ENCODE measurements at places on chromosomes 5 and 9.

DNA sequence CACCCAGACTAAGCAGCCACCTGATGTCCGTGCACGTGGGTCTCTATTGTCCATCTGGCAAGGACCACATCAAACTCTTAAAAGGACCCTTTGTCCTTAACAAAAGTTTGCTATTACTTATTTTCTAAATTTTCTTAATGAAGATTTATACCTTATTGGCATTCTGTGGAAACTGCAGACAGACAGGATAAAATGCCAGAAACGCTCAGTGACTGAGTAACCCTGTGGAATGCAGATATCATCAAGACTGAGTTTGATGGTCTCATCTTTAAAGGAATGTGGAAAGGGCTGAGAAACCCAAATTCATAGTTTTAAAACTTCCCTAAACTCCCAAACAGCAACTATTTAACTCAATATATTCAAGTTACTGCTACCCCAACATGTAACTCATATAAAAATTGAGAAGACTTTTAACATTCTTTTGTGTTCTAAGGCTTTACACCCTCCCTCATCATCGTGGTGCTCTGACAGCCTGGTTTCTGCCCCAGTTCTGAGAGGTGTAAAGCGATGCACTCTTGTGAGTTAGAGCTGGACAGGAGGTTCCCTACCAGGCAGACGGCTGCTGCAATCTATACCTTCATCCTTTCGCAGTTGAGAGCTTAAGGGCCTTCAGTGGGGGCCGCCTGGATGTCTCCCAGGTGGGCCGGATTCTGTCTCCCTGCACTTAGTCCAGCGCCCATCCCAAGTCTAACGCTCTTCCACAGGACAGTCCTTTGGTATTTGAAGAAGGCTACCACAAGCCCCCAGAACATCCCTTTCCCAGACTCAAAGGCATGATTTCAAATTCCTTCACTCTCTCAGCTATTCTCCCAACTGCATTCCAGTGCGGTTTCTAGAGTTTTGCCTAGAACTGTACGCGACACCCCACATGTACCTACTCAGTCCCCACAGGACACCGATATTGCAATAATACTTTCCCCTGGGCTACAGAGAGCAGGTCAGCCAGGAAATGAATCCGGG, 68.9 kb downstream of the DAP start:
- no peak for DNase-seq

DNA sequence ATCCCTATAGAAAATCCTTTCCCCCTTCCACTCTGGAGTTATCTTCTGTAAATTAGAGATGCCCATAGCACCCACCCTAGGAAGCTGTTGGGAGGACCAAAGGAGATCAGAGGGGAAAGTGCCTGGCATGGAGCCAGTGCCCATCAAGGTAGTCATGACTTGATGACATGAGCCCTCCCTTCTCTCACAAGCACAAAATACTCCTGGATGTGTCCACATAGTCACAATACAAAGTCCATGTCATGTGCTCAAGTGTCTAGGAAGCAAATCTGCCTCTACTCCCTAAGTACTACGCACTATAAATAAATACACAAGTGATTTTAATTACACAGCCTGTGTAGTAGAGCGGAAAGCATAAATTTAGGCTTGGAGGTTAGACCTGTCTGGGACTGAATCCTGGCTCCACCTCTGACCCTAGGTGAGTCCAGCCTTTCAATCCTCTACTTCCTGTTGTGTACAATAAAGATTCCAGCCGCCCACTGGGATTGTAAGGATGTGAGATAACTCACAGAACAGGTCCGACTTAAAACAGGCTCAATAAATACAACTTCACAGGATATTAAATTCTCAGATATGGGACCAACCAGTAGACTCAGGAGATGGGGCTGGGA, 30.6 kb downstream of the TTC39B start:
- no peak for DNase-seq

DNA sequence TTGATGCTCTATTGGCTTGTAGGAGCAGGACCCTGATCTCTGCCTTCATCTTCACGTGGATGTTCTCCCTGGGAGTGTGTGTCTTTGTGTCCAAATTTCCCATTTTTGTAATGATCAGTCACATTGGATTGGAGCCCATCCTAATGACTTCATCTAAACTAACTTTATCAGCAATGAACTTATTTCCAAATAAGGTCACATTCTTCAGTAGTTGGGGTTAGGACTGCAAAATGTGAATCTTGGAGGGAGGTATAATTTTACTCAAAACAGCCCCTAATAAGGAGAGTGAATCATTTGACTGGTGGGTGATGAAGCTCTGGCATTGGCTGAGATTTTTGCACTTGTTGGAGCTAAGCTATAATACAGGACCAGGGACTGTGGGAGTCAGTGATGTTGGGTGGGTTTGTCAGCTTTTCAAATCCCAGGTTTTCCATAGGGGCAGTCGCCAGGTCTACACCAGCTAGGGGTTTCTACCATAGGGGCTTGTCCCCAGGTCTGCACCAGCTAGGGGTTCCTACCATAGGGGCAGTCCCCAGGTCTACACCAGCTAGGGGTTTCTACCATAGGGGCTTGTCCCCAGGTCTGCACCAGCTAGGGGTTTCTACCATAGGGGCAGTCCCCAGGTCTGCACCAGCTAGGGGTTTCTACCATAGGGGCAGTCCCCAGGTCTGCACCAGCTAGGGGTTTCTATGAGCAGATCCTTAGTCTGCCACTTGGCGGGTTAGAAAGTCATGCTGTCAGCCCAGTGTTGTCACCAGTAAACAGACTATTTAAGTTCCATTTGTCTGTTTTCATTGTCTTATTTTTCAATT, 382.6 kb upstream of the DAP start:
- no peak for DNase-seq

GRCh38 chr9:72577212-72577753, 55.9 kb downstream of the TMC1 start:
- DNase-seq = peak; percentile 82

DNA sequence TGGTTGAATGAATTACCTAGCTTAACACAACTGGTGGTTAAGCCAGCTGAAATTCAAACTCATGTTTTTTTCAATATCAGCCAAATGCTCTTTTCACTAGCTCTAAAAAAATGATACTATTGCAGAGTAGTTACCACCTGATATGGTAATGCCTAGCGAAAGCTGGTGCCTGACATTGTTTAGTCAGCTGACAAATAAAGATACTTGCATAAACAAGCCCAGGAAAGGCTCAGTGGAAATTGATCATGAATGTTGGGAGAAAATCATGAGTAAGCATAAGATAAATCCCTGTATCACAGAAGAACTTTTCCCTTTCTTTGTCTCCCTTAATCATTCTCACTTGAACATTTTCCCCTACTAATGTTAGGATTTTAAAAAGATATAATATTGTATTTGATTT, 54.6 kb downstream of the FGF10 start:
- no peak for DNase-seq

DNA sequence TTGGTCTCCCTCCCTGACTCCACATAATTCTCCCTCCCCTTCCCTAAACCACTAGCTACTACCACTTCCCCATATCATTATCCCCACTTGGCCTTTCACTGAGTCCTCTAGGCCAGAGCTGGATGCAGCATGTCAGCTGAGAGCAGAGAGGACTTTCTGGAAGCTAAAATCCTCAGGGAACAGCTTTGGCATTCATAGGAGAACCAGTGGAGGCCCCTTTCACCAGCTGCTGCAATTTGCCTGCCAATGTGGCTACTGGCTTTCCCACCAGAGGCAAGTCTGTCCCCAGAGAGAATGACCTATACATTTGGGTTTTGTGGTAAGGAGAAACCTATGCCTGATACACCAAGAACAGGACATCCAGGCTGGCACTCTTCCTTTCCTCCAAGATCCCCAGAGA, 14.4 kb downstream of the FAM219A start:
- DNase-seq = no peak

- DNase-seq = no peak
Observed at GRCh38 chr5:127196042-127196441, 94.6 kb upstream of the MEGF10 start.

- DNase-seq = no peak
Observed at GRCh38 chr5:107456281-107456715, 214.4 kb downstream of the EFNA5 start.

GRCh38 chr5:172757394-172758010, 13.5 kb downstream of the DUSP1 start:
- no peak for DNase-seq

All from H4 (cell line).